ENCODE measurements at places on chromosomes 7 and 10. TPM values are rescaled to one million over a fixed set of nuclear protein-coding genes. Genes with fewer than 3 reads are reported as not detected.

Gene NKX1-2
- 0.05 TPM for total RNA-seq

Gene RBM20
- 0.33 TPM for total RNA-seq

Gene TAC1
- total RNA-seq = not detected

GRCh38 chr10:84214612-84215235 is 10.6 kb downstream of the LRIT2 start:
- no peak for DNase-seq

DNA sequence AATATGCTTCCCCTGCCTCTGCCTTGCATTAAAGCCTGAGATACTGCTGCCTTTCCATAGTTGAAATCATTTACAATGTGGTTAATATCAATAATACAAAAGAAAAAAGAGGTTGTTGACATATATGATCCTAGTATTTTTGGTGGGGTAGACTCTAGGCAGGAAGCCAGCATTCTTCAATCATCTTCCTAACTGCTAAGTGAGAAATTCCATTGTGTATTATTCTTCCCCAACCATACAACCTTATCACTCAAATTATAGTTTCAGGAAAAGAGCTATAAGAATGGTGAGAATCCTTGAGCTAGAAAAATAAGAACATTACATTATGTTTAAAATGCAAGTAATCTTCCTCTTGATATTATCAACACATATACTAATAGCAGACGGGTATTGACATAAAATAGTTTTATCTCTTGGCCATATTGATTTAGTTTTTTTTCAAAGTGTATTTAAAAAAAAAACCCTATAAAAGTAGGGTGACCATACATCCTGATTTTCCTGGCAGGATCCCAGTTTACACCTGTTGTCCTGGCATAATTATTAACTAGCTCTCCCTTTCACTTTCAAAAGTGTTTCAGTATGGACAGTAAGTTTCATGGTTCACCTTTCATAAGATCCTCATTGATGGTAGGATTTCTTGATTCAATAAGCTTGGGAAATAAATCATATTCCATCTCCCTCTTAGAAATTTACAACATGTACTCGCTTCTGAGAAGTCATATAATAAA is 33.4 kb upstream of the WASL start:
- no peak for DNase-seq

DNA sequence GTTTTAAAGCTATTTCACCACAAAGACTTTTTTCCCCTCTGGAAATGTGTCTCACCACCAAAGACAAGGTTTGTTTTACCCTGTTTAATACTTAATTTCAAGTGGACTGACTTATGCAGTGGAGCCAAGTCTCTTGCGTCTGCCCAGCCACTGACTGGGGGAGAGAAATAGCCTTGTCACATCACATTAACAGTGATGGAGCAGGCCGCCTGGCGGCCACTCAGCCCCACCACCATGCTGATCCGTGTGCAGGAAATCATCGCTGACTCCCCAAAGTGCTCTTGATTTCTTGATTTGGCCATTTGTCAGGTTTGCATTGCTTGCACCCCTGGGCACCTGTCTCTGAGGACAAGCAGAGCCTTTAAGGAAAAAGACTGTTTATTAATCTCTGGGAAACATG is 334.1 kb downstream of the GLRX3 start:
- peak; percentile 26 for DNase-seq

DNA sequence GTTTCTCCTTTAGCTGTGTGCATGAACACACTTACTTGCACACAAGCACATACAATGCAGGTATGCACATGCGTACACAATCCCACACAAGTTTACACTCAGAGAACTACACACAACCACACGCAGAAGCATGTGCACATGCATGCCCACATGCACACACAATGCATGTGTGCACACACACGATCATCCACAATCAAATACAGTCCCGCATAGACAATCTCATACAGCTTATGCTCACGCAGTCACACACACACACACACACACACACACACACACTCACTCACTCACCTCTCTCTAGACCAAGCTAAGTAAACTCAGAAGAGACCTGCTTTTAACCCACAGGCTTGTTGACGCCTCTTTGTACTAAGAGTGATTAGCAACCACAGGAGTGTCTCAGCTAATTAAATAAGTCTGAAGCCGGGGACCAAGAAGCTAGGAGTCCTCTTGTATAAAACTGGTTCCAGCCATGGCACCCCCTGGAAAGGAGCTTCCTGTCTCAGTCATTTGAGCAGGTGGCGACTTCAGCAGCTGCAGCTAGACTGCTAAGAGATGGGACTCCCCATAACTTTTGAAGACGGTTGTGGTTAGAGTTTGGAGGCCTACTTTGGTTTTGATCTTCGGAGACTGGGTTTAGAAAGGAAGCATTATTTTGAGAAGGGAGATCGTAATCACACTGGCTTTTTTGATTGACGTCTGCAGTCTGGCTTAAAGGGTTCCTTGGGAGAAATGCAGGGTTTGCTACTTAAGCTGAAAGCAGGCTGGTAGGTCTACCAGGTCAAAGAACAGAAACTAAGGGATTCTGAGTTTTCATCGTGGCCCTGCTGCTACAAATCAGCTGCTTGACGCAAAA is 82.3 kb upstream of the ADRB1 start:
- DNase-seq = no peak

Data from left lobe of liver (tissue), 2 donors.